ENCODE measurements at places on chromosomes 7 and 10. TPM values are rescaled to one million over a fixed set of nuclear protein-coding genes. Genes with fewer than 3 reads are reported as not detected.

DNA sequence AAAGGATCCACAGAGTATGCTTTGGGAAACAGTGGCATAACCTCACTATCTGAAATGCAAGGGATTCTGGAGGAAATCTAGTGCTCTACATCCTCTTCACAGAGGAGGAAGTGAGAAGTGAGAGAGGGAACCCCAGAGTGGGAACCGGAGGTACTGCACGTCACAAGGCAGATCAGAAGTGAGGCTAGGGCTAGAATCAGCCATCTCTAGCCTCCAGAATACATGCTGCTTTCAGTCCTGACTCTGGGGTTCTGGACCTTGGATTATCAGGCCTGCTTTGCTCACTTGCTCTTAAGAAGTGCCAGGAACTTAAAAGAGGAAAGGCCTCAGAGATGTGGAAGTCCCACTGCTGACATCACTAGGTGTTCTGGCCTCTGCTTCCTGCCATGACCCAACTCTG is 25.7 kb downstream of the ZNF503 start:
- no peak for DNase-seq

GRCh38 chr7:55484241-55484640 is 88.1 kb downstream of the VOPP1 start:
- DNase-seq: no peak

DNA sequence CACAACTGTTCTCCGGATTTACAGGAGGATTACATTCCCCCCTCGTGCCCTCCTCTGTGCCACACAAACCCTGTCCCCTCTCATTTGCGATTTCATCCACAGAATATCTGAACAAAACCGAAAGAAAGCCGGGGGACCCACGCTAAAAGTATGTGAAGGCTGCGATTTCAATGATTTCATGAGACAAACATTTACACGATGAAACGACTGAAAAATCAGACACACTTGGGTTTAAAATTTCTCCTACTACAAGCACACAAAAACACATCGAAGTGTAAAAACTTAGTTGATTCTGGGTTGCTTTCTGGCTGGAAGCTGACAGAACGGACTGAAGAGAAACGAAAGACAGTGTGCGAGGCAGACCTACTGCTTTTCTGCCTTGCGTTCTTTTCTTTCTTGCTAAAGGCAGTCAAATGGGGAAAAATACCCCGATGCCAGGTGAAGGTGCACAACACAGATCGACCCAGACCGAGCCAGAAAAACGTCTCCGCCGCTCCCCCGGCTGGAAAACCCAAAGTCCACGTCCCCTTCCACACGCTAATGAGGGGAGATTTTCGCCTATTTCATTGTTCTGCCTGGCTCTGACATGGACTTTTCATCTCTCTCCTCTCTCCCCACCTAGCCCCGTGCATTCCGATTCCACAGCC is 1.2 kb downstream of the HIPK2 start:
- DNase-seq: peak; percentile 45

GRCh38 chr7:37493123-37493522 is 44.5 kb upstream of the ELMO1 start:
- no peak for DNase-seq

PRTFDC1 gene
- 6.1 TPM for polyA plus RNA-seq

- DNase-seq: no peak
These were observed 166.3 kb downstream of the ZMYND11 start for GRCh38 chr10:301536-301935.

GPR141 gene
- 0.66 TPM for polyA plus RNA-seq

- DNase-seq: no peak
These were observed 595.2 kb downstream of the SDK1 start for GRCh38 chr7:3896169-3896765.

ETV1 gene
- 3.5 TPM for polyA plus RNA-seq

- DNase-seq: no peak
These were observed 201.2 kb upstream of the SEMA3E start for GRCh38 chr7:83850125-83850524.

- DNase-seq: no peak
These were observed 8.7 kb upstream of the CAMK2B start for GRCh38 chr7:44333911-44334733.
